HS-5 (cell line): ENCODE measurements at places on chromosomes 6 and 20.

DNA sequence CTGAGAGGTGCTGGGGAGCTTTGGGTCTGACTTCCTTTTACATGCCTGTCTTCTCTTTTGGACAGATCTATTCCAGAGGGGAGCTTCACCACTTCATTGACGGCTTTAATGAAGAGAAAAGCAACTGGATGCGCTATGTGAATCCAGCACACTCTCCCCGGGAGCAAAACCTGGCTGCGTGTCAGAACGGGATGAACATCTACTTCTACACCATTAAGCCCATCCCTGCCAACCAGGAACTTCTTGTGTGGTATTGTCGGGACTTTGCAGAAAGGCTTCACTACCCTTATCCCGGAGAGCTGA is 13.1 kb downstream of the PRDM1 start:
- no peak for DNase-seq

DNA sequence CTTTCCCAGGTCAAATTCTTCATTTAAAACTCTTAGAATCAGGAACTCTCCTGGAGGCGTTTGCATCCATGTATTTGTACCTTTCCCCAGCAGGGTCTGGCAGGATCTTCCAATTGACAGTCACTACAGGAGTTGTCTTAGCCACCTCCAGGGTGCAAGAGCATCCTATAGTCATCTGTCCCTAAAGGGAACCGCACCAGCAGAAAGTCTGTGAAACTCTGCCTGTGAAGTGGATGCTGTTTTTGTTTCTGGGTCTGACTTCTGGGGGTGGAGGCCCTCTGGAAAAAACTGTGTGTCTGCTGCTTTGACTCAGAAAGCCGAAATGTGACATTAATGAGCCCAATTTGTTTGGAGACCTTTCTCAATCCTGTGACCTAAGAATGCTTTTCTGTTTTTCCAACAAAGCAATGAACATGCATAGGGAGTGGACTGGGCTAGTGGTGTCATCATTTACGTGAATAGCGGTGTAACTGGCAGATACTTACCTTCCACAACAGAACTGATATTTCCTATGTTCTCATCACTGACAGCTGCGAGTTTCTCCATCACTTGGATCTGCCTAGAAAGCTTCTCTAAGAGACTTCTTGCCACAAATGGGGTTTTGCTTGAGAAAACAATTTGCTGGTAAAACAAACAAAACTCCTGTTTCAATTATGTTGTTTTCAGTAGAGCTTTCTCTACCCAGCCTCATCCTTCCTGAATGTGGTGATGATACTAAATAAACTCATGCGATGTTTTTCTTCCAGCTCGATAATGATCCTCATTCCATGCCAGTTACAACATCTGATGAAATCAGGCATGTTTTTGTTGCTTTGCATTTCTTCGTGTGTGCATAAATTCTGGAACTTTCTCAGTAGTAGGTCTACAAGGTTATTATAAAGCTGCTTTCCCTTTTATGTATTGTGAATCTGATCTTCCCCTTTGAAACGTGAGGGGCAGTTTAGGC is 33.3 kb upstream of the ARMH2 start:
- no peak for DNase-seq

DNA sequence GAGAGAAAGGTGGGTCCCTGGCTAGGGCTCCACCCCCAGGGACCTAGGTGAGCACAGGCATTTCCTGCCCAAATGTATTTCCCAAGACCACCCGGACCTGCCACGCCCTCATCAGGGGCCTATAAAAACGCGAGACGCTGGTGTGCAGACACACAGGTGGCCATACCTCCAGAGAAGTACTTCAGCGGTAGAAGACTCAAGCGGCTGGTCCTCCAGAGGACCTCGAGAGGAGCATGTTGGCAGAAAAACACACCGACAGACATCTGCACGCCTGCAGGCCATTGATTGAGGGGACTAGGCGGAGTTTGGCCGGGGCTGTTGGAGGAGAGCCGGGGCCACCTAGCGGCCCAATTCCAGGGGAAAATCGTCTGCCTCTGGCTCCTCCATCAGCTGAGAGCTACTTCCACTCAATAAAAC is 695.8 kb upstream of the MMS22L start:
- no peak for DNase-seq

GRCh38 chr6:139905404-139906052 is 531.1 kb upstream of the CITED2 start:
- DNase-seq: no peak

GRCh38 chr6:138226700-138227315 is 8.5 kb upstream of the PBOV1 start:
- DNase-seq: no peak

DNA sequence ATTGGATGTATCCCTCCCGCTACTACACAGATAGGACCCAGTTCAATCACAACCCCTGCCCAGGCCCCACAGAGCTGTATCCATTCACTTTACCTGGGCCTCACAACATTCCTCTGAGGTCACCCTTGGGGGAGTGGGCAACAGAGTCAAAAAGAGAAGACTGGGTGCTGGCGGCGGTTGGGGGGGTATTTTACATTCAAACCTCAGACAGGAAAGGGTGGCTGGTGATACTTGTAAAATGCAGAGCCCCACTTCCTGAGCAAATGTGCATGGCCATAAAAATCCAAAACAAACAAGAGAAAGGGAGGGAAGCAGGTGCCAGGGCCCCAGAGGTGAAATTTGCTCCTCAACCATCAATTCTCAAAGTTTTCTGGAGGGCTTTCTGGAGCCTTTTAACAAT is 3.5 kb downstream of the LRFN2 start:
- DNase-seq: no peak

GRCh38 chr20:13809855-13810254 is 25.0 kb downstream of the NDUFAF5 start:
- DNase-seq: no peak

GRCh38 chr6:44049989-44050871 is 77.0 kb downstream of the MRPL14 start:
- no peak for DNase-seq

DNA sequence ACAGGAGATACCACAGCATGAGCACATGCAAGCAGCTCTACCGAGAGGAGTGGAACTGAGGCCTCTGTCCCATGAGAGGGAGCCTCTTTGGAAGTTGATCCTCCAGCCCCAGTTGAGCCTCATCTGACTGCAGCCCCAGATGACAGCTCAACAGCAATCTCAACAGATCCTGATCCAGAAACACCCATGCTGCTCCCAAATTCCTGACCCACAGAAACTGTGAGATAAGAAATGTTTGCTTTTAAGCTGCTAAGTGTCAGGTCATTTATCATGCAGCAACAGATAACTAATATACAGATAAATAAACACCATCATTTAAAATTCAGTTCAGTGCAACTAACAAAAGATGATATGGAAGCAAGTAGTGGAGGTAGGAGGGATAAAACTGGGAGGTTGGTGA is 4.8 kb upstream of the ARFGEF2 start:
- no peak for DNase-seq

GRCh38 chr6:157879034-157879872 is 56.2 kb downstream of the SNX9 start:
- no peak for DNase-seq

GRCh38 chr20:18513208-18513607 is 5.5 kb downstream of the SEC23B start:
- no peak for DNase-seq

DNA sequence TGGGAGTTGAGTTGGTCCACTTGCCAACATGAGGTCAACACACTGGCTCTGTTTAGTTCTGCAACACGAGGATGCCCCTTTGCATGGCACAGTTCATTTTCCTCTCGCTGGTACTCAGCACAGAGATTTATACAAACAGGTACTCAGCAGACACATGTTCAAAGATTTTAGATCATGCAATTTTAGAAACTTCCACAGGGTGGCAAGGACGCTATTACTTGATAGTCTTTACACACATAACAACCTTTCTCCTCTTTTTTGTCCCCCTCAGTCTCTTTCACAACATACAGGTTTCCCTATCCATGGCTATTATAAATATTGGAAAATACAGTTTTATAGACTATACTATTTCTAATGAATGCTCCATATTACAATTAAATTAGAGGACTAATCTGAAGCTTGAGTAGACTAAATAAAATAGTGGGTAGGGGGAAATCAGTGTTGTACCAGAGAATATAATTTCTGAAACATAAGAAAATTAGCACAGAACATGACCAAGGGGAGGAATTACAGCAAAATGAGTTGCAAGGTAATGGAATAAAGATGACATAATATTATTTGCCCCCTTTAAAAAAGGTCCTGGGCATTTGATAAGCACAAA is 331.8 kb upstream of the BTBD3 start:
- peak; percentile 8 for DNase-seq

DNA sequence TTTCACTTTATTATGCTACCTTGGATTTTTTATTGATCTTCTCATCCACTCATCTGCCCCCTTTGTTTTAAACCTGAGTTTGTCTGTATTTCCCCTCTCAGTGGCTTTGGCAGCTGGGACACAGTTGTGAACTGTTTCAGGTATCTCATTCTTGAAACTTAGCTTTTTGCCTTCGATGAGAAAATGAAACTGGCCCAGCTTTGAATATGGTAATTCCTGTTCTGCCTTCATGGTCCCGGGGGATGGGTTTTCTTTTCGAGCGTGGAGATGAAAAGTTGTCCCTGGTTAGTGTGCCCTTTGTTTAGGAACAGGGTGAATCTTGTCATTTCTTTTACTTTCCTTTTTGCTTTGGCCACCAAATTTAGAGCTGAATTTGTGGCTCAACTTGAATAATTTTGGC is 25.6 kb downstream of the DHX35 start:
- no peak for DNase-seq

DNA sequence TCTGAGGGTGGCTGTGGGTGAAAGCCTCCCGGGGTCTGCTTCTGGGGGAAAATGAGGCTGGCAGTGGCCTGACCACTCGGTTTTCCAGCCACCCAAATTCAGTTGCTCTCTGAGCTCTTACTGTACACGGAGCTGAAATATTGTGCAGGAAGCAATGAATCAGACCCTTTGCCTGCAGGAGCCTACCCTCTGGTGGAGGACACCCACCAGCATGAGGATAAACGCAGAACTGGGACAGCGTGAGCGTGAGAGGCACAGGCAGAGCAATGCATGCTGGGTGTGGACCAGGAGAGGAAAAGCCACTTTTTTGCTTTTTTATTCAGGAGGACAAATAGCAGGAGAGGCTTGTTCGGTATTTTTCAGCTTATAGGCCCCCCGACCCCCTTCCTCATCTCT is 298.0 kb downstream of the QKI start:
- DNase-seq: no peak

- DNase-seq: no peak
These were observed 34.1 kb downstream of the MEI4 start for GRCh38 chr6:77686931-77687330.

DNA sequence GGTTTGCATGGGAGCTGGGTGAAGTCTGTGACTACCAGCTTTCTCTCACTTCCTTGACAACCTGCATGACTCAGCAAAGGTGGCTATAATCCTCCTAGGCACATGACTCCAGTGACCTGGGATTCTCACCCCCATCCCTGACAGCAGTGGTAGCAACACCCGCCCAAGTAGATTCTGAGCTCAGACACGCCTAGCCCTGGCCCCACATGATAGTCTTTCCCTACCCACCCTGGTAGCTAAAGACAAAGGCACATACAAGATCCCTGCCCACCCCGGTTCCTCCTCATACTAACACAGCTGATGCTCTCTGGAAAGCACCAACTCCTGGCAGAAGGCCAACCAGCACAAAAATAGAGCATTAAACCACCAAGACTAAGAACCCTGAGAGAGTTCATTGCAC is 25.9 kb upstream of the CRISP1 start:
- DNase-seq: no peak

- no peak for DNase-seq
These were observed 68.8 kb downstream of the TTLL2 start for GRCh38 chr6:167393731-167394130.

DNA sequence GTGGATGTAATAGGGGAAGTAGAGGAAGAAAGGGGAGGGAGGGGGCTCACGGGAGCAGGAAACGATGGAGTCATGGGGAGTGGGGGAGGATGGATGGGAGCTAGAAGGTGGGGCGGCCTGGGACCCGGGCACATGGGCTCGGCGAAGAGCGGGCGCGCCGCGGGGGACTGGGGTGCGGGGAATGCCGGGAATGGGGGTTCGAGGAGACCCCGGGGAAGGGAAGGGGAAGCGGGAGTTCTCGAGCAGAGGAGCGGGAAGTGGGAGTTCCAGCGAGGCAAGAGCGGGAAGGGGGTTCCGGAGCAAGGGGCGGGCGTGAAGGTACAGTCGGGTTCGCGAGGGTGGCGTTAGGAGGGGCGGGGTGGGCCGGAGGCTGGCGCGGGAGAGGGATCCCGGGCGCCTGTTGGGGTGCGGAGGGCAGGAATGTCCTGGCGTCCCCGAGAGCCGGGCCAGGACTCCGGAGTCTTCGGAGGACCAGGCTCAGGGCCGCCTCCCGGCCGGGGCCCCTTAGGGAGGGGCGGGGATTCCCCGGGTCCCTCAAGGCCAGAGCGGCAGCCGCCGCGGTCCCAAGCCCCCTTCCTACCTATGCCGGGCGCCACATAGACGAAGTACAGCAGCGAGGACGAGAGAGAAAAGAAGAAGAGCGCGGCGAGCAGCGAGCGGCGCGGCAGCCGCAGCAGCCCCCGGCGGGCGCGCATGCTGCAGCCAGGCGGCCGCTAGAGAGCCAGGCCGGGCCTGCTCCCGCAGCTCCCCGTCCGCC is 504 bp downstream of the B4GALT5 start:
- DNase-seq: no peak

DNA sequence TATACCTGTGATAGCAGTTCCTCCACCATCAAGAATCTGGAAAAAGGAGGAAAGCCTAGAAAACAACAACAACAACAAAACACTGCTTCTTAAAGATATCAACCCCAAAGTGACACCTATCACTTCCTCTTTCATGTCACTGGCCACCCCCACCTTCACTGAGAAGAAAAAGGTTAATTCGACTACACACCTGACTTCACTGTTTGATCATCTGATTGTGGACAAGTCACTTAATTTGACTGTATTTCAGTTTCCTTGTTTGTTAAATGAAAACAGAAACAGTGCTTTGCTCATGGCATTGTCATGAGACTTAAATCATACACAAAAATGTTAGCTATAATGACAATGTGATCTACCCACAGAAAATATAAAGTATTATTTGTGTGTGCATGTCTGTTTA is 280.6 kb upstream of the SULF2 start:
- DNase-seq: no peak

DNA sequence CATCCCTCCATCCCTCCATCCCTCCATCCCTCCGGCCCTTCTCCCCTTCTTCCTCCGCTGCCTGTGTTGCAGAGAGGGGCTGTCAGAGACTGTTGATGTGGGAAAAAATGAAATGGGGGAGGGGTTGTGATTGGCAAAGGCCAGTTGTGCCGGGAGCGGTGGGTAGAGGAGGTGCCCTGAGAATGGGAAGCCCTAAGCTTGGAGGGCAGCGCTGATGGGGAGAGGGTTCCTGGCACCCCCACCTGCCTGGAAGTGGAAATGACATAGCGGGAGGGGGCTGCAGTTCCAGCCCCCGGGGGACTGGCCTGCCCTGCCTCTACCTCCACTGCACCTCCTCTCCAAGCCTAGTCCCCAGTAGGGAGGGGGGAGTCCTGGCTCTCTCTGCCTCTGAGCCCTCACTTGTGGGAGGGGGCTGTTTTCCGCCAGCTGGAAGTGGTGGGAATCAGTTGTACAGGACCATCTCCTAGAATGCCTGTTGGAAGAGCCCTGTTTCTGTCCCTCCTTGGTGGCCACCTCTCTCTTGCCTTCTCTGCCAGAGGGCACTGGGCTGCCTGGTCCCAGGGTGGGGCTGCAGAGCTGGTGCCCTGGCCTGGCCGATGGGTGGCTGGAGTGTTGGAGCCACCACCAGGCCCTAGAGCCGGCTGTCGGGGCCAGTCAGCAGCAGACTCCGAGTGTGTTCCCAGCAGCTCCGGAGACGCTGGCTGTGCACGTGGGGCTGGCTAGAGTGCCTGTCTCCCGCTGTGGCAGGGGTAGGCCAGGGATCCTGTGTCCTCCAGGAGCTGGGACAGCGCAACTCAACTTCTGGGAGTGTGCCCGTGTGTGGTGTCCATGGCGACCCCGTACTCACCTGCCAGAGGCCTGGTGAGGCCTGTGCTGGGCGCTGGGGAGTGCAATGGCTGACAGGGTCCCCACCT is 1.5 kb downstream of the DLGAP4 start:
- DNase-seq: no peak
